ENCODE measurements at places on chromosomes 1 and 21.

- DNase-seq: peak; percentile 48
These were observed 31.1 kb downstream of the ALG14 start for GRCh38 chr1:95041491-95042165.

DNA sequence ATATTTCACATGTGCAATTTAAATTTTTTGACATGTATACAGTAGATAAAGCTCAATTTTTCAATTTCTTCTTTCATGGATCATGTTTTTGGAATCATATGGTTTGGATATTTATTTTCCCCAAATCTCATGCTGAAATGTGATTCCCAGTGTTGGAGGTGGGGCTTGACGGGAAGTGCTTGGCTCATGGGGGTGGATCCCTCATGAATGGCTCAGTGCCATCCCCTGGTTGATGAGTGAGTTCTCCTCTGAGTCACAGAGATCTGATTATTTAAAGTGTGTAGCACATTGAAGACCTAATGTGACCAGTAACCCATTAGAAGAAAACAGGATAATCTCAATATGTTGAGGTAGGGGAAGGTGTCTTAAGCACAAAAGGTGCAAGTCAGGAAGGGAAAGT lies 9.1 kb upstream of the IFI16 start:
- no peak for DNase-seq

GRCh38 chr1:2559509-2560298 lies 3.5 kb downstream of the TNFRSF14 start:
- DNase-seq: no peak

DNA sequence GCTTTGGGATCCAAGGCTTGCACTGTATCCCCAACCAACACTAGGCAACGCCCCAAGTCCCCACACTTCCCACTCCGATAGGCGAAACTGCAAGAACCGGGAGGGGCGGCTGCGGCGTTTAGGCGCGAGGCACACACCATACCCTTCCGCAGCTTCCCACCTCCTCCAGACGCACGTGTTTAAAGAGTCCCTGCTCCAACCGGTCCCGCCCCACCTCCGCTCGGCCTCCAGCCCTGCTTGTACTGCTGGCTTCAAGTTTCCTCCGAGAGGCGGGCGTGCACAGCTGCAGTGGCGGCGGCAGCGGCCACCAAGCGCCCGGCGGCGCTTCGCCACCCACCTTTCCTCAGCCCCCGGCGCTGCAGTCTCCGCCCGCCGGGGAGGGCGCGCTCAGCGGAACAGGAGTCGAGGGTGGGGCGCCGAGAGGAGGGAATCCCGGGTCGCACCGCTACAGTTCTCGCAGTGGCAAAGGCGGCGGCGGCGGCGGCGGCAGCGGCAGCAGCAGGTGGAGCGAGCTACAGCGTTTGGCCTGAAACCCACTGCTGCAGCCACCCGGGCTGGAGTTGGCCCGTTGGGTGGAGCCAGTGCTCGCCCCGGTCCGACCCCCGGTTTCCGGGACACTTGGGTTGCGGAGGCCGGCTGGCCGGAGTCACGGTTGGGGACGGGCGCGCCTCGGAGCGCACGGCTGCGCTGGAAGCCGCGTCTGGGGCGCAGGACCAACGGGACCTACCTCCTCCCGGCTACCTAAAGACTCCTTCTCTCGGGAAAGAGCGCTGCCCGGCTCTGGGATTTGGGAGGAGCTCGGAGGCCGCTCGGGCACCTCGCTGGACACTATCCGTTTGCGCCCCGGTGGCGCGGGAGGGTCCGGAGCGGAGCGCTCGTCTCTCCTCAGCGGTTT lies at the start of gene CNIH3:
Gene CNIH3, plus strand, starts transcription at position 457 of the 895 bp plus-strand sequence. CDS start 858 bp downstream, outside the sequence.
- DNase-seq: peak; percentile 72

DNA sequence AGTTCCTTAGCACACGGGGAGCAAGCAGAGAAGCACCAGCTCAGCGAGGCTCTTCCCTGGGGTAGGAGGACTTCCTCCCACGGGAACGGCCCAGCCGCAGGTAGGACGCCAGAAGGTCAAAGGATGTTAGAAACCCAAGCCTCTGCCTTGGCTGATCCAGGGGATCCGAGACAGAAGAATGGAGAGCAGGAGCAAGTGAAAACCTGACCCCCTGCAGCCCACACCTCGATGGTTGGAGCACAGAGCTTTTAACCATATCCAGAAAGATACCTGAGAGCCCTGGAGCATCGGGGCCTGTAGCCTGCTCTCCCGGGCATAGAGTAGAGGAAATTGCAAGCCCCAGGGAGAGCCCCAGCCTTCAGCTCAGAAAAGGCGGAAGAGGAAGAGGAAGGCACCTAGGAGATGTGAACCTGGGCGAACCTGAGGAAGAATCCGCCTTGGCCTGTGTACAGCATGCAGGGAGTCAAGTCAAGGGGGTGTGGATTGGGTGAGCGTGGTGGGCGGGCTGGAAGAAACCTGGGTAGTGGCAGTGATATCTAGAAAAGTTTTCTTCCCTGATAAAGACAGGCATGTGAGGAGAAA lies 76.3 kb downstream of the PSMG1 start:
- DNase-seq: no peak

GRCh38 chr1:119080586-119080985 lies 59.9 kb downstream of the WARS2 start:
- no peak for DNase-seq

DNA sequence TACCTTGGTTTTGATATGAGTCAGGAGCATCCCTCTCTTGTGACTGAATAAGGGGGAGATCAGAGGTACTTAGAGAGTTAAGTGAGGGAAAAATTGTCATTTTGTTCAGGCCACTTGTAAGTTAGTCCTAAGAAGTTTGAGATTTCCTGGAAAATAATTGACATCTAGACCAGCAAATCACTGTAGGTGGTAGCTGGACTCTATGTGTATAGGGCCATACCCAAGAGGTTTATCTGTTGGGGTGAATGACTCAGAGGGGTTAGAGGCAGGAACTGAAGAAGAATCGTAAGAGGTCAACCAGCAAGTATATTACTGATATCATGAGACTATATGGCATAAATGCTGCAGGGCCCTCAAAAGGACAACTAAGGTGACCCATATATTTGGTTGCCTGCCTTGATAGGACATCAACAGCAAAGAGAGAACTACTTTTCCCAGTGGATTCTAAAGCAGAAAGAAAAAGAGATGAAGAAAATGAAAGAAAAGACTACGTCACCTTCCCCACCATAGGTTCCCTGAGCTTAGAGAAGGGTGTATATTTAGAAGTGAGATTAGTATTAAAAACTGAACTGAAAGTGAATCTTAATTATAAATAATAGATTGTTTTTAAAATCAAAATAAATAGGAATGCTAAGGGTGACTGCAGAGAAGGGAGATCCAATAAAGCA lies 8.0 kb upstream of the RNPC3 start:
- no peak for DNase-seq

DNA sequence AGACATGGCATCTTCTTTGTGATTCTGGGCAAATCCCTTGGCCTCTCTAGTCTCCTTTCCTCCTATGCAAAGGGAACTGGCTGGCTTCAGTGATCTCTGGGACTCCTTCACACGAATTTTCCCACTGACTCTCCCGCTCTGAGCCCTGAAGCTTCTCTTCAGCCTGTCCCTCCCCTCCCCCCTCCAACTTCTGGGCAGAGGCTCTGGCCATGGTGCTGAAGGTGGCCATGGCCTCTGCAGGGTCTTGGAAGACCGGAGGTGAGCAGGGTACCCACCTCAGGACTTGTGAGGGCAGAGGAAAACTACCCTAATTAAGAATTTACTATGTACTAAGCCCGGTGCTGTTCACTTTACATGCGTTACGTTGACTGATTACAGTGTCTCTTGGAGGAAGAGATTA lies 29.4 kb upstream of the POU3F1 start:
- DNase-seq: no peak

DNA sequence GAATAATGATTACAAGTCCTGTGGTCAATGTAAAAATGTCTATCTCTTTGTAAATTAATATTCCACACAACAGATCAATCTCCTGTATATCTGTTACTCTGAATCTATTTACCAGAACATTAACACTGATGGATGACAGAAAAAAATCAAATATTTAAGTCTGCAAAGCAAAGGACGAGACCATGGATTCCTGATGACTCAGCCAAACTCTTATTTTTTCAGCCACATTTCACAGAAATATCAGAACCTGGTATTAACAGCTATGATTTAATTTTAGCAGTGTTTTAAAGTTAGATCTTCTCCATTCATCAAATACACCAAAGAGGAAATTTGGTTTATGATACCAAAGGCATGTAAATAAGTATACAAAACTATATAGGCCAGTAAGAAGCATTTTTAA lies 46.1 kb downstream of the FAF1 start:
- DNase-seq: no peak

- DNase-seq: no peak
These were observed 116.9 kb downstream of the RGS7 start for GRCh38 chr1:241240069-241240468.

GRCh38 chr1:234188454-234188792 lies 184.8 kb upstream of the COA6 start:
- DNase-seq: no peak

DNA sequence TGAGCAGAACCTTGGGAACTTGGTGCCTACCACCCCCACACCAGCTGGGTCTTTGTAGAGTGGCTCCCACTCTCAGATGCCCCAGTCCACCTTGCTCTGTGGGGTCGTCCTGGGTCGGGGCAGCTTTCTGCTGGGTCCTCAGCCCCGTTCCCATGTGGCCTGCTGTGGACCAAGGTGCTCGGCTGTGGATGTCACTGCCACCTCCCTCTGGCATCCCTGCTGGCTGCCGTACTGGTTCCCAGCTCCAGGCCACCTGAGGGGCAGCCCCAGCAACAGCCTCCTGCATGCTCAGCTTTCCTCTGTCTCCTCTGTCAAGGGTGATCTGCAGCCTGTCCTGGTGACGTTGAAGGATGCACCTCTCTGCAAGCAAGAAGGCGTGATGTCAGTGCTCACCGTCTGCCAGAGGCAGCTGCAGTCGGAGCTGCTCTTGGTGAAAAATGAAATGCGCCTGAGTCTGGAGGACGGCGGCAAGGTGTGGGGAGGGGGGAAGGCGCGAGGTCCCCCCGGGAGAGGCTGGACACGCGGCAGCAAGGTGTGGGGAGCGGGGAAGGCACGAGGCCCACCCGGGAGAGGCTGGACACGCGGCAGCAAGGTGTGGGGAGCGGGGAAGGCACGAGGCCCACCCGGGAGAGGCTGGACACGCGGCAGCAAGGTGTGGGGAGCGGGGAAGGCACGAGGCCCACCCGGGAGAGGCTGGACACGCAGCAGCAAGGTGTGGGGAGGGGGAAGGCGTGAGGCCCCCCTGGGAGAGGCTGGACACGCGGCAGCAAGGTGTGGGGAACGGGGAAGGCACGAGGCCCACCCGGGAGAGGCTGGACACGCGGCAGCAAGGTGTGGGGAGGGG lies 45.9 kb upstream of the DIP2A start:
- no peak for DNase-seq

DNA sequence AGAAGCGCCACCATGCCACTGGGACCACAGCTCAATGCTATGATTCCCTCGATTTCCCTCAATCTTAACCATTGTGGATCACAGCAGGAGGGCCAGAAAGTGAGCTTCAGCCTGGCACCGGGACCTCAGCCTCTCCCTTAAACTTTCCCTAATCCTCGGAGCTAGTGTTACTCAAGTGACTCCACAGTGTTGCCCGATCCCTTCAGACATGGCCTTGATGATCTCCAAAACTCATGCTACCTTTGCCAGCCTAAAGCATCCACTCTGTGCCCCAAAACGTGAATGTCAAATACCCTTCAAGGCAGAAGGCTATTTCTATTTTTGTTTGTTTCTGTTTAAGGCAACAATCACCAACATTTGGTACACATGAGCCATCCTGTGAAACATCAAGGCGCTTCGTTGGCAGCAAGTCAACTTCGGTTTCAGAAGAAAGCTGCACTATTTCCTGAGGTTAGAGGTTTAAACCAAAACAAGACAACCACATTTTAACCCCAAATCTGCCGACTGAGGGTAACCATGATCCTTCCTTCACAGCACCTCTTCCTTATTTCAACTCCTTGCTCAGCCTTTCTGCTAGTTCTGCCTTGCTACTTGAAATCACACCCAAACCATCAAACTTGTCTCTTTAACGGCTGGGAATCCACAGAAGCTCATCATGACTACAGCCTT lies 94.4 kb upstream of the KRTAP19-8 start:
- no peak for DNase-seq

DNA sequence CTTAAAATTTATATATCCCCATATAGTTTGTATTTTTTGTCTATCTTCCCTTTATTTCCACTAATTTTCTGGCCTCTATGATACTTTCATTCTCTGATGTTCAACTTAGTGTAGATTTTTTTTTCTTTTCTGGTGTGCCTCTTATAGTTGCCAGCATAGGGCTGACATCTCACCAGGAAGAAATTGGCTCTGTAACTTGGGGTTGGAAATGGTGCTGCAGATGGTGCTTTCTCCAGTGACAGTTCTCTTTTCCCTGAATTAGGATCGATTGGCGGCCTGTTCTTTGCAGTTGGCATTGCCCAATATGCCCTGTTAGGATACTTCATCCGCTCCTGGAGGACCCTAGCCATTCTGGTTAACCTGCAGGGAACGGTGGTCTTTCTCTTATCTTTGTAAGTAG lies 50.3 kb downstream of the SLC22A15 start:
- DNase-seq: no peak
